ENCODE measurements at places on chromosomes 11 and 22.

DNA sequence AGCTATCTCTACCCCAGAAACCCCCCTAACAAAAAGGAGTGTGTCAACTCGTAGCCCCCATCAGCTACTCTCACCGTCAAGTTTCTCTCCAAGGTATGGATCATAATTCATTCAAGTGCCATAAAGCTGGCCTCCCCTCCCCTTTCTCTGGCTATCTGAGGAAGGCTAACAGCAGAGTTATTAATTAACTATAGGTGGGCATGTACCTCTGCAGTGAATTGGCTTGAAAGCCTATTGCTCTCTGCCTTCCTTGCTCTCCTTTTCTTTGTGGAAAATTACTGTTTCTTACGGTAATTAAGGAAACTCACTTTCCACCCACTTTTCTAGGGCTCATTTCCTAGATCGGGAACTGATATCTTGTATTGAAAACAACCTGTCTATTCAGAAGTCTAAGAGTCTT is 14.1 kb downstream of the POLA2 start:
- DNase-seq: no peak

- DNase-seq: peak; percentile 21
These were observed 2.3 kb upstream of the OR51B4 start for GRCh38 chr11:5304046-5304445.

GRCh38 chr22:22925146-22925804 is 37.7 kb downstream of the IGLL5 start:
- DNase-seq: no peak

DNA sequence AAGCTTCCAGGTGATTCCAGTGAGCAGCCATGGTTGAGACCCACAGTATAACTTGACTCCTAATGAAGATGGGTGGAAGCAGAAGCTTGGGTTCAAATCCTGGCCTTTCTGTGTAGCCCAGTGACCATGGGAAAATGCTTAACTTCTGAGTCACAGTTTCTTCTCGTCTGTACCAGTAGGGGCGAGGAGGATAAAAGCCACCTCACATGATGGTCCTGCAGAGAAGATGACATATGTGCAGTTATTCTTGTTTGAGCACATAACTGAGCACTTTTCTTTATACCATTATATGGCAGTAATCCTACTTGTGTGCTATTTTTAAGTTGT is 4.9 kb downstream of the TMEM109 start:
- peak; percentile 53 for DNase-seq

DNA sequence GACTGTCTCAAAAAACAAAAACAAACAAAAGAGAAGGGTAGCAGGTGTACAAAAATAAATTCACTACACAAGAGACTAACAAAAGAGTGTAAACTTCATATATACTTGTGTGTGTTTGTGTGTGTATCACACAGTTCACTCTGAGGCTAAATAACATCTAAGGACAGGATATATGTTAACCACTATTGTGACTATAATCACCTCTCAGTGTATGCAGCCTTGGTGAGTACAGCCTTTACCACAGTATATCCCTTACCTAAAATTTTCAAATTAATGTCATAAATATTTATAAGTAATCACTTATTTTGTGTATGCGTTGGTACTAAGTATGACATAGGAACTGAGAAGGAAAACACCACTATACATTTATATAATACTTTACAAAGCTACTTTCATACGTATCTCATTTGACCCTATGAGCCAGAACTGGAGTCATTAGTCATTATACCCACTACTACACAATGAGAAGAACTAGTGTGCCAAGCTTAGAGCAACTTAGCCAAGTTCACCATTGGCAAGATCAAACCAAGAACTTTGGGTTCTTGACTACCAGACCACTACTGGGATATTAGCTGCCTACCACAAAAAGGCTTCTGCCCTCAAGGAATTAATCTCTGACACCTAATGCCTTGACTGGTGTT is 116.7 kb downstream of the SGSM3 start:
- no peak for DNase-seq

DNA sequence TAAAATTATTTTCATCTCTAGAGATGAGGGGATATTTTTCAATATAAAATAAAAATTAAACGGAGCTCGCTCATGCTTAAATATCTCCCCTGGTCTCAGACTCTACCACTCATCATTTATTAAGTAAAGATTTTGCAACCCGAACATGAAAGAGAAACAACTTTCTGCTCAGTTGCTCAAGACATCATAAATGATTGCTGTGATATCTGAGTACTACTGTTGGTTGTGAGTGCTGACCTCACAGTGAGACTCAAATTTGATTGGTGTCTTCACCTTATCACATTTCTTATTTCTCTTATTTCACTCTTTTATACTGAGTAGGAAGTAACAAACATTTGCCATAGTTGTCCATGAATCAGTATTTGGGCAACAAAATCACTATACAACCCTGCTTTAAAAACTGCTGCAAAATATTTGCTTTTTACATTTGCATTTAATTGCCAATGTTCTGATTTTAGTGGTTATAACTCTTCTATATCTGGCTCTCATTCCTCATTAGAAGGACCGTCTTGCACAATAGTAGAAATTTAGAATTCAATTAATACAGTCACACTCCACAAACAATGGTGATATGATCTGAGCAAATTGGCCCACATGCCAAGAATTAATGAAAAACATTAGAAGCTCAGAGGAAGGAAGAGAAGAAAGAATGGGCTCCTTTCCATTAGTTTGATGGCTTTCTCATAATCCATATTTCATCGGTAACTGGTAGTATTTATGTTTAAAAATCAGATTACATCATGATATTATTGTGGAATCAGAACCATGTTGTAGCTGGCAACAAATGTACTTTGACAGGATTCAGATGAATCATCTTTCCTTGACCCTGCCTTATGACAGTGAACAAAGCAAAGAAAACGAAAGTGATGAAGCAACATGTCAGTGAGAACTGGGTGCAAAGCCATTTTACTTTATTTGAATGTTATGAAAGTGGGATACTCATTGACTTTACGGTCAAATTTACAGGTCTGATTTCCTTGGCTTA is 973.6 kb upstream of the TENM4 start:
- DNase-seq: peak; percentile 9

DNA sequence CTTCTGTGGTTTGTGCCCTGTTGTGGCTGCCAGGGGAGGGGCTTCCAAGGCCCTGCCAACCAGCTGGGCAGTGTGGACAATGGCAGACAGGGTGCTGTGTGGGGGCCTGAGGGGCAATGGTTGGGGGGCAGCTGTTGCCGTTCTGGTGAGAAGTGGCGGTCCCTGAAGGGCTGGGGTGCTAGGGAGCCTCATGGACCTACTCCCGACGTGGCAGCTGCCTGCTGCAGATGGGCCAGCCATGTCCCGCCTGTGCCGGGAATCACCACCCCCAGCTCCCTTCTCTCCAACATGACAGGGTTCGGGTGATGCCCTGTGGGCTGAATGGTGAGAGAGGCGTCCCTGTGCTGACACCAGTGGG is 74.2 kb downstream of the KCNQ1 start:
- DNase-seq: no peak

DNA sequence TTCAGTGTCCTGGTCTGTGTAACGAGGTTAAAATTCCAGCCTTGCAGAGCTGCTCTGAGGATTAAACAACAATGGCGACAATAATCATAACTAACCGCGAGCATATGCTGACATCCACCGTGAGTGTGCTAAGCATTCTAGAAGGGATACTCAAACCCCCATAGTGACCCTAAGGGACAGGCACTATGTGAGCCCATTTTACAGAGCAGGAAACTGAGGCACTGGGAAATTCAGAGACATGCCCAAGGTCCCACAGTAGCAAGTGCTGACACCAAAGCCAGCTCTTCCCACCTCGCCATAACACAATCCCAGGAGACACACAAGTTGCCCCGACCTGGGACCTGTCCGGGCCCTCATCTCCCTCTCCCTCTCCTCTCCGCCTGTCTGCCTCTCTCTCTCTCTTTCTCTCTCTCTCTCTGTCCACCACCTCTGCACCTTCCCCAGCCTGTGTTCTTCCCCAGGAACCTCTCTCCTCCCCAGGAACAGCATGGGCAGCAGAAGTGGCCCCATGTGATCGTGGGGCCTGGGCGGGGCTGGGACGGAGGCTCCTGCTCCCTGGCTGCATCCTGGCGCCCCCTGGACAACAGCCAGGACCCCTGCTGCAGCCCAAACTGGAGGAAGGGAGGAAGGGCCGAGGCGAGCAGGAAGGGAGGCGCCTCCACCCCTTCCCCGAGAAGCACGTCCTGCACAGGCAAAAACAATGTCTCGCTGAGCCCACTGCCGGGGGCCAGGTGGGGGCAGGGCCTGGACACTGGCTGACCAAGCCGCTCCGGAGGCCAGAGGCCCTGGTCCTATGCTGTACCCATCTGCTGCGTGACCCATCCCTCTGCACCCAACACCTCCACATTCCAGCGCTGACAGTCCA is 14.8 kb upstream of the MFNG start:
- DNase-seq: no peak

GRCh38 chr22:19586922-19587684 is 62.9 kb upstream of the CLDN5 start:
- no peak for DNase-seq

DNA sequence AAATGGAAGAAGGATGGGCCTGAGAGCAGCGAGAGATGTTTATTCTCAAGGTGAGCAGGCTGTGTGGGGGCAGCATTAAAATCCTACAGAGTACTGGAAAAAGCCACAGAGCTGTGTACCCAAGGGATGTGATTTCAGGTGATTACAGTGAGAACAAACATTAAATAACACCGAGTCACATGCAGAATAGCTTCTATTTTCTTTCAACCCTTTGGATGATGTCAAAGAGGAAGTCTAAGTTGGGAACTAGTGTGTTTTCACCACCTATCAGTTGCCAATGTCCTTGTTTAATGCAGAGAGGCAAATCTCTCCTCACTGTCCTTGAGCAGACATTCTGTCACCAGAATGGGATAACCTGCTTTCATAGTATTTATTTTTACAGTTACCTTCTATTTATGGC is 379.6 kb upstream of the NARS2 start:
- no peak for DNase-seq

GRCh38 chr11:42036201-42036600 is 576.7 kb upstream of the LRRC4C start:
- DNase-seq: no peak

GRCh38 chr11:70240337-70240736 is 30.2 kb upstream of the PPFIA1 start:
- DNase-seq: no peak
